ENCODE measurements at places on chromosomes 12 and 14.

- DNase-seq: no peak
Measured at GRCh38 chr14:99312106-99312505, 40.1 kb upstream of the BCL11B start.

- no peak for DNase-seq
Measured at GRCh38 chr14:89986462-89987160, 30.9 kb downstream of the TDP1 start.

DNA sequence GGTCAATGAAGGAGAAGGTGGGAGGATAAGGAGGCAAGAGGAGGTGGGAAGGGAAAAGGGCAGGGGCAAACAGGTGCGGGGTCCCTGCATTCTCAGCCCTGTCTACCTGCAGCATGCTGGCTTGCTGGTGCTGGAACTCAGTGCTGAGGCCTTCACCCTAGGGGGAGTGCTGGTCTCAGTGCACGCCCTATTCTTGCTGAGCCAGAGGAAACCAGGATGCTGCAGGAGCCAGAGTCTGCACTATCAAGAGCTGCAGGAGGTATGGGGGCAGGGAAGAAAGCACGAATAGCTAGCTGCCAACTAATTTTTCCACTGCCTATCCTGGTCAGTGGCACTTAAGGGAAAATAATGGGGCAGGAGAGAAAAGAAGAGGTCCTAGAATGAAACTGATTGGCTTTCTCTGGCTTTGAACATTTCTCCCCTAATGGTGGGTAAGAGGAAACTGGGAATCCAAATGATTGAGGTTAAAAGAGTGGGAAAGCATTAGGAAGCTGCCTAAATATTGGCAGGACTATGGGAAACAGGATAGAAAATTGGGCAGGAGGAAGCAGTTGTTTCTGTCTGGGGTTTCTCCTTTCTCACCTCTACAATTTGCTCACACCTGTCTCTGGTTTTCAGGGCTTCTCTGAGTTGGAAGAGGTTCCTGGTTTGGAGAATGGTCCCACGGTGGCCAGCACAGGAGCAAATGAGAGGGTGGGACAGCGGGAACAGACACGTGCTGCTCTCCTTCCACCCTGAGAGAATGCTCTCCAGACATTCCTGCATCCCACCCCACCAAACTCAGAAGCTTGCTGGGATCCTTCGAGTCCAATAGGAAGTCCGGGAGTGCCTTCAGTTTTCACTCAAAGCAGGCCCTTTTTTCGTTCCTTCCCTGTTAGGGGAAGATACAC lies 1.9 kb downstream of the TMEM253 start:
- no peak for DNase-seq

- DNase-seq: no peak
Measured at GRCh38 chr12:104083769-104084475, 19.6 kb downstream of the HCFC2 start.

- DNase-seq: no peak
Measured at GRCh38 chr12:10393291-10393690, 3.5 kb upstream of the KLRK1 start.

All from stimulated activated CD8-positive, alpha-beta memory T cell treated with anti-CD3 and anti-CD28 coated beads, Interleukin-12 subunit alpha, Interleukin-12 subunit beta, amount 100 ng/mL, for 1 hour (primary cell).